CD4-positive, alpha-beta T cell treated with Interleukin-15 for 4 hours (primary cell): ENCODE measurements at places on chromosomes 1 and 21.

DNA sequence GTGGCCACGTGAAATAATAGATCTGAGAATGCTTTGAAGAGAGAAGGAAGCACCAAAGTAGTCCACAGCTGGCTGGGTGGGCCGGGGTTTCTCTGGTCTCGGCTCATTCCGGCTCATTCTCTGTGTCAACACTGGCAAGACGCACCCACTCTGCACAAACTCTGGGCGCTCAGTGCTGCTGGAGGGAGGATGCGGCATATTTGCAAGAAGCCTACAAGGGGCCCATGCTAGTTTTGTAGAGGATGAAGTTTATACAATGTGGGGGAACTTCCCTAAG is 28.8 kb upstream of the TMPRSS2 start:
- no peak for DNase-seq

- no peak for DNase-seq
Observed at GRCh38 chr1:24720152-24720551, 25.1 kb upstream of the CLIC4 start.

GRCh38 chr1:27955076-27955475 is 4.7 kb upstream of the XKR8 start:
- no peak for DNase-seq

GRCh38 chr1:203641503-203641890 is 14.9 kb downstream of the ATP2B4 start:
- no peak for DNase-seq

GRCh38 chr1:178066908-178067614 is 26.8 kb upstream of the RASAL2 start:
- no peak for DNase-seq

DNA sequence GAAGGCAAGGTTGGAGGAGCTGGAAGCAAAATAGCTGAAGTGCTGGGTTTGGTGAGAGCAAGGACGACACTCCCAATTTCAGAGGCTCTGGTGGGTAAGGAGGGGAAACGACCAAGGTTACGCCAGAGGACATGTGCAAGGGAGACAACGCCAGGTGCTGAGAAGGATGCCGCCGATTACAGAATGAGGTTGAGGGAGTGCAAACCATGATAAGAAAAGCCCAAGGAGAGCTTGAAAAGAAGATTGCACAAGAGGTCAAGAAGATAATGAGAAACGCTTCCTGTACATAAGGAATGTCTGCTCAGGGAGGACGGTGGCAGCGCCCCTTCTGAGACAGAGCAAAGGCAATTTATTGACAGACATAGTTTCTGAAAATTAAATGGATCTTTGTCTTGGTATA is 382.0 kb upstream of the PROX1 start:
- DNase-seq, result no peak

DNA sequence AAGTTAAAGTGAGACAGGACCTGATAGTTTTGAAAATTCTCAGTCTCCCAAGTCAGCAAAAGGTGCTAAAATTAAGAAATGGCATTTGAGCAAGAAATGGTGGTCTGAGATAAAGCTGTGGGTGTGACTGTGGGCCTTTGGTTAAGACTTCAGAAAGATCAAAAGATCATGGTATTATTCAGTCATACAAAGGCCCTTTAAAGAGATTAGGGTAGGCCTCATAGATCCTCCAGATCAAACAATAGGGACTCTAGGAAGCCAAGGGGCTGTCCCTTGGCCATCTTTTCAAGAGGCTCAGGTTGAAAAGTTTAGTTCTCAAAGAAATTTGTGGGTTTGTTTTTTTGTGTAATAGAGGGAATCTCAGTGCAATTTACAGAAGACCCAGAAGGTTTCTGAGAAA is 8.4 kb downstream of the HMGB4 start:
- DNase-seq, result no peak

DNA sequence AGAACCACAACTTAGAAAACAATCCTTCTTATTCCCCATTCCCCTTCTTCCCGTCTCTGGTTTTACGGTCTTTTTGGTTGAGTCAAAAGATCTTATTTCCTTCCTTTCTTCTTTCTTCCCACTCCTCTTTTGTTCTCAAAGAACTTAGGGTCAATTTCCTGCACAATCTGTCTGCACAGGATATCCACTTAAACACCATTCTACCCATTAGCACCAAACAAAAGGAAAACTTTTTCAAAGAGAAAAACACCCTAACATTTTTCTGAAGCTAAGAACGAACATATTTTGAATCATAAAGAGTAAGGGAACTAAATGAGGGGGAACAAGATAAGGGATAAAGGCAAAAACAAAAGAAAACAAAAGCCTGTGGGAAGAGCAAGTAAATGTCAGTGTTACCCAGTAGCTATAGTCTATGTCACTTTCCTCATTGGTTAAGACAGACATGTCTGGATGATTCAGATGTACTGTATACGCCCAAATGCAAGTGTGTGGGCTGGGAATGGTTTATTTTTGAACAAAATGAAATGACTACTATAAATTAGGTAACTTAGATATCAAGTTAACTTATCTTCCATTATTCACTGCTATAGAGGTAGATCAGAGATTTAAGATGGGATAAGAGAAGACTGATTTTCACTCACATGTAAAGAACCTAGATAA is 59.9 kb downstream of the TOR3A start:
- no peak for DNase-seq

GRCh38 chr1:24713736-24714135 is 31.5 kb upstream of the CLIC4 start:
- no peak for DNase-seq

DNA sequence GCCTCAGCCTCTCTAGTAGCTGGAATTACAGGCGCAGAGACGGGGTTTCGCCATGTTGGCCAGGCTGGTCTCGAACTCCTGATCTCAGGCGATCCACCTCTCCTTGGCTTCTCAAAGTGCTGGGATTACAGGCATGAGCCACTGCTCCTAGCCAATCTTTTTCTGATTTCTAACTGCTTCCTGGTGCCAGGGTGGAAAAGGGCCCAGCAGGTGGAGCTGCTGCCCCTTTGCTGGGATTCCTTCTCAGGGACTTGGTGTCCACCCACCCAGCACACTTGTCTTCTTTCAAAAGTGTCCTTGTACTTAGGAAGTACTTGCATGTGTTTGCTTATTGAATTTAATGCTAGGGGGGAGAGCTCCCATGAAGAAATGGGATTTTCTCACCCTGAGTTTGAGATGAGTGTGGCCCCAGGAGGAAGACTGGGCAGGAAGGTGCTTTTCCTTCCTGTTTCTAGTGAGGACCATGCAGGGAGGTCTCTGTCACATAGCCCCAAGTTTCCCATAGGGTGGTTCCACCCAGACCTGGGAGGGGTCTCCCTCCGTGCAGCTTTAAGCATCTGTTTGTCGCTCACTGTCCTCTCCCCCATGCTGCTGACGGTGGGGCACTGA is 14.2 kb downstream of the UTP11 start:
- DNase-seq, result peak; percentile 28

DNA sequence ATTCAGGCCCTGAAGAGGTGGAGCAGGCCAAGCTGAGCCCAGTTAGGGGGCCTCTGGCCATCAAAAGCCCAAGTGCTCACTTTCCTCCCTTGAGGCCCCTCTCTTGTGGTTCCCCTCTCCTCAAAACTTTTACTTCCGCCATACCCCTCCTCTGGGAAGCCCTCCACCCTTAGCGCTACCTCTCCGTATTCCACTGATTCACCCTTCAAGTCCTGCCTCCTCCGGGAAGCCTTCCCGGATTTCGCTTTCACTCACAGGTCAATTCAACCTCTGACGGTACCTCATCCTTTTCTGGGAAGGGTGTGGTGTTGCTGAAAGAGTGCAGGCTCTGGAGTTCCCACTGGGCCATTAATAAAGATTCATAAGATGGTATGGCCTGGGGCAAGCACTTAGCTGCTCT is 19.1 kb downstream of the SPOCD1 start:
- no peak for DNase-seq

DNA sequence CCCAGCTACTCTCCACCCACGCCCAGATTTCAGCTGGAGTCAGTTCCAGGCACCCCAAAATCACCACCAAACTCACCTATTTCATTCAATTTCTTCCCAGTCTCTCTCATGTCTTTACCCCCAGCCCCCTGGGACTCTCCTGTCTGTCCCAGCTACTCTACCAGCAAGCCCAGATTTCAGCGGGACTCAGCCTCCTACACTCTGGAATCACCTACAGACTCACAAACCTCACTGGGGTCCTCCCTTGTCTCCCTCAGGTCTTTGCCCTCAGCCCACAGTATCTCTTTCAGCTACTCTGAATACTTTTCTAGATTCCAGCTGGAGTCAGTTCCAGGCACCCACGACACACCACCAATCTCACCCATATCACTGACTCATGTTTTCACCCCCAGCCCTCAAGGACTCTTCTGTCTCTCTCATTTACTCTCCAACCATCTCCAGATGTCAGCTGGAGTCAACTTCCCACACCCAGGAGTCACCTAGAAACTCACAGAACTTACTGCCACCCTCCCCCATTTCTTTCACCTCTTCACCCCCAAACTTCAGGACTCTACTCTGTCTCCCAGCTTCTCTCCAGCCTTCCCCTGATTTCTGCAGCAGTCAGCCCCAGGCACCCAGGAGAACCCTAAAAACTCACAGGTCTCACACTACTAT is 1529.3 kb upstream of the TPTE start:
- DNase-seq, result no peak

- peak; percentile 66 for DNase-seq
Observed at GRCh38 chr1:160205242-160206035, at the start of gene PEA15. Gene PEA15 (plus strand): TSS chr1:160205384. CDS start chr1:160211545, 6,161 bp downstream.

DNA sequence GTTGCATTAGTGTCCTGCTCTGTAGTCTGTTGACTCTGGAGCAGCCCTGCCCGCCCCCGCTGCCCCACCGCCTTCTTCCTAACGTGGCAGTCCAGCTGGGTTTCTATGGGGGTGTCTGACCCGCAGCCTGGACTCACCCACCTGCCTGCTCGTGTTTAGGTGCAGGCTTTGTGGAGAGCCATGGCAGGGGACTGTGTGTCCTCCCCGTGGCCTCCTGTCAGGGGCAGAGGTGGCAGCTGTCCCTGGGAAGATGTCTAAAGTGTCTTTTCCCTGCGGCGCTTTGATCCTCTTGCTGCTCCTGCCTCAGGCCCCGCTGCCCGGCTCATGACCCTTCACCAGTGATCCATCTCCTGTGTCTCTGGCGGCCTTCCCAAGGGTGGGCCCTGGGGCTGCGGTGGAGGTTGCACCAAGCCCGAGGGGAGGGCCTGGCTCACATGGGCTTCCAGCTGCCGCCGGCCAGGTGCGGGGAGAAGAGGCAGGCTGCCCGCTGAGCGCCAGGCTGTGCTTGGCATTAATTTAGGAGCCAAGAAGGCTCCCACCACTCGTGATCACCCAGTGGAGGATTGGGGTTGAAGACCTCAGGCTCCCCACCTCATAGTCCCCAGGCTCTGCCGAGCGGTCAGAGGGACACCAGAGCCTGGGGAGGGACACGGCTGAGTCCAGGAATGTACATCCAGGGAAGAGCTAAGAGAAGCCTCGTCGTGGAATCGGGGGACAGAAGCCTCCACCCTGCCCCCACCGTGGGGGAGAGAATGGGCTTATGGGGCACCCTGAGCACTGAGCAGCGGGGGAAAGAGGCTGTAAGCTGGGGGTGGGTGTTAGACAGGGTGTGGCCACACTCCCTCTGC is 44.1 kb downstream of the COL18A1 start:
- no peak for DNase-seq

DNA sequence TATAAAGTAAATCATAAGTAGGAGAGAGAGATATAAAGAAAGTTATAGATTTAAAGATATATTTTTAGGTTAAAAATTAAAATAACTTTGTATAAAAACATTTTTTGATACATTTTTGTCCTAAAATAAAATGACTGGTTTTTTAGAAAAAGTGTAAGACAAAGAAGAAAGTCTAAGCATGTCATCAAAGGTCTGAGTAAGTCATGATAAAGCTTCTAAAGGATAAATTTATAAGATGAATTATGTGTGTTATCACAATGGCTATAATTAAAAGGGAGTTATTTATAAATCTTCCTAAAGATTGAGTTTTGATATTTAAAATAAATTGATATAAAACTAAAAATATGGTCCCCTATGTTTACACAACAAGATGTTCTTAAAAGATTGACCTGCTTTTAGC is 370.9 kb downstream of the PTPRU start:
- no peak for DNase-seq

DNA sequence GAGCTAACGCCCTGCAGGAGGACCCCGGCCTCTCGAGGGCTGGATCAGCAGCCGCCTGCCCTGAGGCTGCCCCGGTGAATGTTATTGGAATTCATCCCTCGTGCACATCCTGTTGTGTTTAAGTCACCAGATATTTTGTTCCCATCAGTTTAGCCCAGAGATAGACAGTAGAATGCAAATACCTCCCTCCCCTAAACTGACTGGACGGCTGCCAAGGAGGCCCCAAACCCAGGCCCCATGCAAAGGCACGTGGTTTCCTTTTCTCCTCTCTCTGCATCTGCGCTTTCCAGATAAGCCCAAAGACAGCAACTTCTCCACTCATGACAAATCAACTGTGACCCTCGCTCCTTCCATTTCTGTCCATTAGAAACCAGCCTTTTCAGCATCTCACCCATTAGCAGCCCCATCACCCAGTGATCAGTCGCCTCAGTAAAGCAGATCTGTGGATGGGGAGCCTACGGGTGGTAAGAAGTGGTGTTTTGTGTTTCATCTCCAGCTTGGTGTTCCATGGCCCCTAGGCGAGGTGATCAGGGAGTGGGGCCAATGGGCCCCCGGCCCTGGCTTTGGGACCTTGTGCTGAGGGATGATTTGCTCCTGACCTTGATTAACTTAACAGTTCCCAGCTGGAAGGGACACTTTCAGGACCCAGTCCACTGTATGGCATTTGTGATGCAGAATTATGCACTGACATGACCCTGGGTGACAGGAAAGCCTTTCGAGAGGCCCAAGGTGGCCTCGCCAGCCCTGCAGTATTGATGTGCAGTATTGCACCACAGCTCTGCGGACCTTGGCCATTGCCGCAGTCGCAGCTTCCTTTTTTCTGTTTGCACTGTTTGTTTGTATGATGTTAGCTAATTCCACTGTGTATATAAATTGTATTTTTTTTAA is 5.2 kb downstream of the NPPA start:
- DNase-seq, result no peak

DNA sequence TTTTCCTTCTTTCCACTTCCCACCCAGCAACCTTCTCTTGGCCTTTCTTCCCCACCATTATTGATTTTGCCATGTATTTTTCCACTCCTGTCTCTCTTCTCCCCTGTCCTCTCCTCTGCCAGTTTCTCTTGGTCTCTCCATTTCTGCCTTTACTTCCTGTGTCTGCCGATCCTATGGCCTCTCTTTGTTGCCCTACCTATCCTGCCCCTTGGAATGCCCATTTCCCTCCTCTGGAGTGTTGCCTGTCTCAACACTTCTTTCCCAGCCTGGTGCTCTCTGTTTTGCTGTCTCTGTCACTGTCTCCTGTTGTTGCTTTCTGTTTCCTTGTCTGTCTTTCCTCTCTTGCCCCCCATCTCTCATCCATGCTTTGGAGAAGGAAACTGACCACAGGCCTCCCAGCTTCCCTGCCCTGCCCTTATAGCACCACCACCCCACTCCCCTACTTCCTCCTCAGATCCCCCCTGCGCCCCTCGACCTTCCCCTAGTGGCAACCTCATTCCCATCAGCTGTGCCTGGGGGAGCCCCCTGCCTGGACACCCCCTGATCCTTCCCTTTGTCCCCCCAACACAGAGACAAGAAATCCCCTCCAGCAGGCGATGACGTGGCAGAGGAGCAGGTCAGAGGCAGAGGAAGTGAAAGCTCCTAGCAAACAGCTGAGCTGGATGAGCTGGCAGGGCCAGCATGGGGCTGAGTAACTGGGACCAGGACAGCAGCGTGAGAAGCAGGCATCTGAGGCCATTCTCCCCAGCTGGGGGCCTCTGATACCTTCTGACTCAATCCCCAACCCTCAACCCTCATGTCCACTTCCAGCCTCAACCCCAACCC is 6.6 kb upstream of the ETV3L start:
- peak; percentile 14 for DNase-seq

- no peak for DNase-seq
Observed at GRCh38 chr1:173175514-173176145, 31.5 kb downstream of the TNFSF4 start.
